ENCODE measurements at places on chromosomes 5 and 9.

GRCh38 chr5:20331826-20332225 is 343.8 kb upstream of the CDH18 start:
- DNase-seq, result no peak

DNA sequence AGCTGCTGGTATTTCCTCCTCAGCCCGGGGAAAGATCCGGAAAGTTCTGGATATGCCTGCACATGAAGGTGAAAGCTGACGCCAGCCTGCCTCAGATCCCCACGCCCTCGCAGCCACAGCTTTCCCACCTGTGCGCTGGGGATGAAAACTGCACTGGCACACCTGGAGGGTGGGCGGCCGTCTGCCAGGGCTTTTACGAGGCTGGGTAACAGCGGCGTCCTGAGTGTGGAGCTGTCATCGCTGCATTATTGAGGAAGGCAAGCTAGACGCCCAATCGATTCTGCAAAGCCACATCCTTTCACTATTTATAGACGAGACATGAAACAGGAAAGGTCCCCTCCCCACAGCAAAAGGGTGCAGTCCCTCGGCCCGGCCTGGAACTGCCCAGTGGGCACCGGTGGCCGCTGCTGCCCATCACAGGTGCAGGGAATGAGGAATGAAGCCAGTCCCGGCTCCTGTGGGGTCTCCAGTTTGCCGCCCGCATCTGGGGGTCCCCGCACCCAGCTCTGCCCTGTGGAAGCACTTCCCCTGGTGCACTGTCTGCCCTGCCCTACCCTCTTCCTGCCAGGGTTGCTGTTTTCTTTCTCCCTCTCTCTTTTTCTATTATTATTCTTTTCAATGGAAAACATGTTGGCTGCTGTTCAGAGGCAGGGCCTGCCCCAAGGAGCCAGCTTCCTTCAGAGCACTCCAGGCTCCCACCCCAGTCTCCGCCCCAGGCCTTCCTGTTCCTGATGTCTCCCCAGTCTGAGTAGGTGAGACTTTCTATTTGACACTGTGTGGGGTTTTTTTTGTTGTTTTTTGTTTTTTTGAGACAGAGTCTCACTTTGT is 7.0 kb downstream of the NOTCH1 start:
- peak; percentile 80 for DNase-seq

DNA sequence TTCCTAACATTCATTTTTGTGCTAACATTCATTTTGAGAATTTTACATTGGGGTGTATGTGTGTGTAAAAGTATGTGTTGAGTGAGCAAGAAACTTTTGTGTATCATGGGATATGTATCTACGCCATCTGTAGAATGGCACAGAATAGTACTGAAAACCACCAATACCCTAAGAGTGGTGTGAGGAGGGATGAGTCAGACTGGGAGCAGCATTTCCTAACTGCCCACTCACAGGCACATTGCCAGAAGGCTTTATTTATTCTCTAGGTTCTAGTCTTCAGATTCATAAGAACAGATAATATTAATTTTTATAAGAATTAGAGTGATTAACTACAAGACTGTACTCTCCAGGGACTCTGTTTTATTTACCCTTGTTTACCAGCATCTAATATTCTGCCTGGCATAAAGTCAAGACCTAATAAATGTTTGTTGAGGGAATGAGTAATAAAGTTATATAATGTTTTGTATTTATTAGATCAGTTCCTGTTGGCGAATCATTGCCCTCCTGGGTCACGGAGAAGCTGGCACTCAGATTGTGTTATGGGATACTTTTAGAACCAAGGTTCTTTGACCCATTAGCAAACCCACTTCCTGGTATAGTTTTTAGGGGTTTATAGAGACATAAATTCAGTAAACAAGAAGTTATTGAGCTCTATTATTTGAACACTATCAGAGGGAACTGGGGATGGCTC is 159.1 kb upstream of the PPP2R2B start:
- DNase-seq, result no peak

DNA sequence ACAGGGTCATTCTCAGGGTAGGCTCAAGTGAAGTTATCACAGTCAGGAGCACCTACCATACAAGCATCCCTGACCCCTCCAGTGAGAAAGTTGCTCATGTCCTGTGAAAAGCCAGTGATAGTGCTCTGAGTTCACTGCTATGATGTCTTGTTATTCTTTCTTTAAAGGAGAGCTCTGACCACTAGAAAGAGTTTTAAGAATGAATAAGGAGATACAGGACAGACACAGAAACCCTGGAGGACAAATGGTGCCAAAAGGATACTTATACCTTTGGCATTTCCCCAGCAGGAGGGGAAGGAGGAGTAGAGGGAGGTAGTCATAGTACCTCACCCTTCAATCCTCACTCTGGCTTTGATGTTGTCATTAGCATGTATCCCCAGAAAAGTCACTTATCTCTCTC is 84.0 kb upstream of the AGXT2 start:
- DNase-seq, result no peak

DNA sequence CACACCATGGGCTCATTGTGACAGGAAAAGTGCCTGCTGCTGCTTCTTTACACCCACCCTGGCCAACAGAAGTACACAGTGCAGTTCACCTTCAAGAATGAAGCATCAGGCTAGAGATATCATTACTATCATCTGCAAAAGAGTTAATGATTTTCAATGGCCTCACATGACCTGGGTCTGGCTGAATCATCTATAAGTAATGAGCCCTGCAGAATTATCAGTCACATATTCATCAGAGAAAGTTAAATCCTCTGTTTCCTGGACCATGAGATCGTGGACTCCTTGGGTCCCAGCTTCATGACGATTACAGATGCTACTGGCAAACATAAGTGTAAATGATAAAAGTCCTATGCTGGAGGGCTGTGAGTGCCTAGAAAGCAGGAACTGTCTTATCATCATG is 8.3 kb downstream of the BAG1 start:
- no peak for DNase-seq

- no peak for DNase-seq
Measured at GRCh38 chr5:35830587-35830986, 26.1 kb upstream of the IL7R start.

- DNase-seq, result no peak
Measured at GRCh38 chr5:145847499-145848497, 12.7 kb upstream of the PRELID2 start.

DNA sequence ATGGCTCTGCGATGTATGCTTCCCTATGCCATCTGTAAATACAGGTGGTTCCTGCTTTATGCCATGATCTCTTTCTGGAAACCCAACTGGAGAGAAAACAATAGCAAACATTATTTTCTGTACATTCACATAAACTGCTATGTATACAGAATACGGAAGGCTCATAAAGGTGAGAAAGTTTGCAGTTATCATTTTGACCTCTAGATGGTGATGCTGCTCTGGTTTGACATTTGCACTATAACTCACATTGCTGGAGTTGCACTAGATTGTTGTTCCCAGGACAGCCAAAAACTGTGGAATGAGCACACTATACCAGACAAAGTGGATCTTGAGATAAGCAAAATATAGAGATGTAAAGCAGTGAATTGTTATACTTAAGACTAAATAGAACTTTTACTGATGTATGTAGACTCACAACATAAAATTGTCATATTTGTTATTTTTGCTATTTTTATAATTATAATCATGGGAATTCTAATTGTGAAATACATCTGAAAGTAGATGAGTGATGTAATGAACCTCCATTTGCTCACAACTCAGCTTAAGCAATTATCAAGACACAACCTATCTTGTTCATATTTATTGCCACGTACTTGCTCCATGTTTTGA is 246.5 kb downstream of the PTPRD start:
- no peak for DNase-seq

- no peak for DNase-seq
Measured at GRCh38 chr9:96156171-96156974, 145.6 kb downstream of the HSD17B3 start.

GRCh38 chr9:2761424-2761823 is 44.1 kb downstream of the KCNV2 start:
- no peak for DNase-seq

DNA sequence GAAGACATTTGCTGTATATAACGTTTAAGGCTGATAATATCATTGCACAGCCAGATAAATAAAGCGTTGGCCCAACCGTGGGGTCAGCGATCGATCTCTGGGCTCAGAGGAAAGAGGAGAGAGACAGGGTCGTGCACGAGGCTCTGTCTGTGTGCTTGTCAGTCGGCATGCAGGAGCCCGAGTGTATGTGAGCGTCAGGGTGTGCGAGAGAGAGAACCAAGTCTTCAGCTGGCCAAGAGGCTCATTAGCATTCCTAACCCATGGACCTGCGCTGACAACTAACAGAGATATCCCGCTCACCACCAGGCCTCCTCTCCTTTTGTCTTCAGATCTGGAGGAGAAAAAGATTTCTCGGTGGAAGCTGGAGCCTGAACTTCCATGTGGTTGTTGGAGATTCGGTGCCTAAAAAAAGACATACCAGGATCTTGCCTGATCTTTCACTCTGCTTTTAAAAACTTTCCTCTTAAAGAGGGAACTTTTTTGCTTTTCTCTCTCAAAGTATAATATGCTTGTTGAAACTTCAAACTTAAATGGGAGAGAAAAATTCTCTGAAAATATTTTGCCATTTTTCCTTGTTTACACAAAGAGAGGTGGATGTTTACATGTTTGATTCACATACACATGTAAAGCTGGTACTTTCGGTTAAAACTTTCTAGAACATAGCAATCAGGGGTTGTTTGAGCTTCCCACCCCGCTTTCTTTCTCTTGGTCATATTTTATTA is 16.5 kb downstream of the NR2F1 start:
- no peak for DNase-seq

- no peak for DNase-seq
Measured at GRCh38 chr9:77125665-77126064, 51.7 kb upstream of the VPS13A start.

GRCh38 chr9:15513335-15513734 is 2.6 kb upstream of the PSIP1 start:
- DNase-seq, result no peak

DNA sequence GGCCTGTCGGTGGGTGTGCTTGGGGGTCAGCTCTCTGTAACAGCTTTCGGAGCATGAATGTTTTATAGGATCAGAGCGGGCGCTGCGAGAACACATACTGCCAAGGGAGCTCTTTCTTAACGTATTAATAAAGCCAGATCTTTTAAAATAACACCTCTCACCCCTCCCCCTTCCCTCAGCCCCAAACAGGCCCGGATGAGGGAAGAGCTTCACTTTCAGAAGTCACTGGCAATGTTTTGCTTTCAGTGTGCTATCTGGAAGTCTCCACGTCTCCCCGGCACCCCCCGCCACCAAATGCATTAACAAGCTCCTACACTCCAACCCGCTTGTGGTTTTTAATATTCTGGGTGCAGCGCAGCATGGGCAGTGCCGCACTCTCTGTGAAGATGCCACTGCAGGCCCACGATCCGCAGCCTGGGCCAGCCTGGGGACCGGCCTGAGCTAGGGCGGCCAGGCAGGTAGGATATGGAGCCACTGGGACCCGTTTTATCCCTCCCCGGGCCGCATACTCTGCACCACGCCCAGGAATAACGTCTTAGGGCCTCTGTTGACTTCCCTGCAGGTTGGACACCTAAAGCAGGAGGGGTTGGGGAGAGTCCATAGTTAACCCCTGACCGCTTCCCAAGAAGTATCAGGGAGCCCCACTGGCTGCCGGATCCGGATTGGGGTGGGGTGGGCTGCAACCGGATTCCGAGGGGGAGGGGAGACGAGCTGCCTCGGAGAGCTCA is 12.6 kb downstream of the NR2F1 start:
- no peak for DNase-seq

Measured in activated T-cell treated with anti-CD3 and anti-CD28 coated beads, Interleukin-2, amount 50 U/mL, for 48 hours (primary cell).